Fibroblast of gingiva (primary cell): ENCODE measurements at places on chromosomes 2 and 18.

- DNase-seq, result peak; percentile 84
Observed at GRCh38 chr2:160657196-160657595, 163.6 kb upstream of the RBMS1 start.

GRCh38 chr2:238852206-238852869 is 4.5 kb downstream of the TWIST2 start:
- peak; percentile 60 for DNase-seq

GRCh38 chr2:54204476-54204875 is 51.6 kb downstream of the TSPYL6 start:
- DNase-seq, result no peak

DNA sequence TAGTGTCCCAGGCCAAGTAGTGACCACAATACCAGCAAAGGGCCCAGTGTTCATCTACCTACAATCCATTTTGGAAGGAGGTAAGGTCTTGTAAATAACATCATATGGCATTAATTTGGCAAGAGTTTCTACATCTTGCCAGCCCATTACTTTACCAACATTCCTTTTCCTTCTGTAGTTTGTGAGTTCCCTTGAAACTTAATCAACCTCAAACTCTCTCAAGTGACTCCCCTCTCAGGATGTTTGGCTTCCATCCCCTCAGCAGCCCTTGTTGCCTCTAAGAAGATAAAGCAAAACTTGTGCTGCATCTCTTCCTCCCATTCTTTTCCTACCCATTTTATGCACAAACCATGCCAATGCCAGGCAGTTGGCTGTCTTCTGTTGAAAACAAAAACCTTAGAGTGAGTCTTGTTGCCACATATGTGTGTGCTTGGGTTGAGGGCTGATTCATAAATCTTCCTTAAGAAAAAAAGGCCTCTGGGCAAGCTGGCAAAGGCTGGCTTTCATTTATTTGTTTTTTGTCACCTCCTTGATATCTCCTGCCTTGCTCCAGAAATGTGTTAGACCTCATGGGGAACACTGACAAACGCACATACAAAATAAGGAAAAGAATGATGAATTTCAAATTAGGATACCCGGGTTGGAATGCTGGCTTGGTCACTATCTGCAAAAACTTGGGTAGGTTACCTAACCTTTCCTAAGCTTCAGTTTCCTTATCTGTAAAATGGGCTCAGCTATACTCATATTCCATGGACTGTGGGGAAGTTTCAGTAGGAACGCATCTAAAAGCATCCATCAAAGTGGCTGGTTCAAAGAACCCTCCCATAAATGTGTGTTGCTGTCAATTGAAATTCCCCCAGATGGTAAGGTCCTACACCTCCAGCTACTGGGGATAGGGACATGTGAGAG is 29.4 kb upstream of the ST3GAL5 start:
- DNase-seq, result peak; percentile 73

- peak; percentile 65 for DNase-seq
Observed at GRCh38 chr2:150125188-150125587, 362.3 kb downstream of the RND3 start.
